ENCODE measurements at places on chromosomes 7 and 10. TPM values are rescaled to one million over a fixed set of nuclear protein-coding genes. Genes with fewer than 3 reads are reported as not detected.

- no peaks in the 10 kb centered on the region for H3K36me3 ChIP-seq
- no peak overlapping the region for H3K4me3 ChIP-seq
- H3K4me1 ChIP-seq, result no peaks in the 10 kb centered on the region
- no peak overlapping the region for H3K27ac ChIP-seq
- H3K27me3 ChIP-seq, result peaks cover 36% of the 10 kb centered on the region
- DNase-seq, result no peak
These were observed 39.3 kb upstream of the MKI67 start for GRCh38 chr10:128165536-128165935.

DNA sequence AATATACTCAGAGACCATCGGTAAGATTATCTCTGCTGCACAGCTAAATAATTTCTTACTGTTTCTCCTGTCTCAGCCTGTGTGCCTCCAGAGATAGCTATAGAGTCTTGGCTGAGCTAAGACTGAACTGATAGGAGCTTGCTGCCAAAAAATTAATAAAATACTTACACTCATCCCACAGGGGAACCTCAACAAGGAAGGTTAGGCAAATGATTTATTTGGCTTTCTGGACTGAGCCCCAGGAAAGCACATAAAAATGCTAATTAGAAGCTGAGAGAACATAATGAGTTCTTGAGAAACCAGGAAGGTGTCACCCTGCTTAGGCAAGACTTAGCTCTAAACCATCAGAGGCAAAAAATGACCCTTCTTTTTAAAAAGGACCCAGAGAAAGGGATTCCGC, 534.5 kb downstream of the TNS3 start:
- no peaks in the 10 kb centered on the region for H3K36me3 ChIP-seq
- H3K4me1 ChIP-seq, result peaks cover 38% of the 10 kb centered on the region
- H3K27ac ChIP-seq, result peak overlapping the region; percentile 12
- no peak for DNase-seq
- H3K27me3 ChIP-seq, result no peaks in the 10 kb centered on the region

- peaks cover under 1% of the 10 kb centered on the region for H3K4me1 ChIP-seq
- H3K27ac ChIP-seq, result no peak overlapping the region
- no peak overlapping the region for H3K4me3 ChIP-seq
These were observed 28.3 kb upstream of the PLPP4 start for GRCh38 chr10:120428754-120429153.

DNA sequence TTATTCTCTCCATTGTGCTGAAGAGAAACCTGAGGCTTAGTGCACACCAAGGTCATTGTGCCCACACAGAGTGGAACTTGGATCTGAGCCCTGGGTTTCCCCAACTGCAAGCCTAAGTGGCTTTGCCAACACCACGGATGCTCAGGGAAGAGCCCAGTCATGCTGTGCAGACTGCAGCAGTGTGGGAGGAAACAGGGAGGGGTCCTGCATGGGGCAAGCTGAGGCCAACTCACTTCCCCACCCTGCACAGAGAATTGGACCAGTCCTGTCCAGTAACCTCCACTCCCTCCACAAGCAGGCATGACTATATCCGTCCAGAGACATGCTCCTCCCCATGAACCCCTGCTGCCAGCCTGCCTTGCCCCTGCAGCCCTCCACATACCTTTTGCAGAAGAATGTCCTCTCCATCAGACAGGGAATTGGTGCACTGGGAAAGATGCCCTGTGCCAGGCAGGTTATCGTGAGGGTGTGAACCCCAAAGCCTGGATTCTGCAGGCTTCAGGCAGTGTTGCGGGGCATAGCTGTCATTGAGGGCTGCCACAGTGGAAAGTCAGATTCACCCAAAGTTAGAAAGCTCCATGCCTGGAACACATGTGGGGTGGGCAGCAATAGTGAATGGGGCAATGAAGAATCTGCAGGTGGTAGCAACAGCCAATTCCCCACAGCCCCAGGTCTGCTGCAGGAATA, 44.9 kb downstream of the DRGX start:
- DNase-seq, result peak; percentile 19
- H3K27ac ChIP-seq, result no peak overlapping the region
- no peak overlapping the region for H3K4me3 ChIP-seq
- H3K4me1 ChIP-seq, result no peaks in the 10 kb centered on the region

Gene SRRM3
- total RNA-seq, result 8.2 TPM

Gene FOXI2
- not detected for total RNA-seq

DNA sequence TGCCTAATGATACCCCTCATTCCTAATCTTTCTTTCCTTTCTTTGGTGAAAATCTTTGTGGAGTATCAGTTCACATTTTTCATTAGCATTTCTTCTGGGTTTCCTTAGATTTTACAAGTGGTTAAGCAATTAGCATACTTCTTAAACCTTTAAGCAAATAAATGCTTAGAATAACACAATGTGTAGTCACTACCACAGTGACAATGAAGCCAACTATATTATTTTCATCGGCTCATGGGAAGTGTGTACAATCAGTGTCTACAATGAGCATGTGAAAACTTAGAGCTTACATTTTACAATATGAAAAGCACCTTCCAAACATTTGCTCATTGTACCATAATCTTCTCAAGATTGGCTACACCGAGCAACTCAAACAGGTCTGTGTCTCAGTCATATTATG, 176.2 kb upstream of the PLXNA4 start:
- no peak overlapping the region for H3K27ac ChIP-seq
- H3K4me1 ChIP-seq, result peaks cover 4% of the 10 kb centered on the region
- peaks cover 24% of the 10 kb centered on the region for H3K27me3 ChIP-seq
- H3K4me3 ChIP-seq, result no peak overlapping the region

GRCh38 chr10:97529685-97530465, 31.2 kb downstream of the UBTD1 start:
- H3K36me3 ChIP-seq, result peaks cover 4% of the 10 kb centered on the region
- no peak for DNase-seq
- no peak overlapping the region for H3K27ac ChIP-seq
- H3K27me3 ChIP-seq, result no peaks in the 10 kb centered on the region
- H3K4me1 ChIP-seq, result no peaks in the 10 kb centered on the region

DNA sequence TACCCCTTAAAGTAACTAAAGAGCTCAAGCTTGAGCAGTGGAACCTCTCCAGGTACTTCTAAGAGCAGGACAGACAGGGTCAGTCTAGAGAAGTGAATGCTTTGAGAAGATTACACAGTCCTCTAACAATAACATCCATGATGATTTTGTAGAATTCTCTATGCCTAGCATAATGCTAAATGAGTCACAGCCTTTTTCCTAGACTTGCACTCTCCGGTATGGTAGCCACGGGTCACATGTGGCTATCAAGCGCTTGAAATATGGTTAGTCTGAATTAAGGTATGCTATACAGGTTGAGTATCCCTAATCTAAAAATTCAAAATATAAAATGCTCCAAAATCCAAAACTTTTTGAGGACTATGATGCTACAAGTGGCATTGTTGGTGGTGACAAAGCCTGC, 166.6 kb upstream of the MKLN1 start:
- no peak overlapping the region for H3K4me3 ChIP-seq
- DNase-seq, result no peak
- no peaks in the 10 kb centered on the region for H3K4me1 ChIP-seq
- H3K27ac ChIP-seq, result no peak overlapping the region
- no peaks in the 10 kb centered on the region for H3K27me3 ChIP-seq

- H3K27me3 ChIP-seq, result no peaks in the 10 kb centered on the region
- H3K36me3 ChIP-seq, result no peaks in the 10 kb centered on the region
- peaks cover 4% of the 10 kb centered on the region for H3K4me1 ChIP-seq
- no peak overlapping the region for H3K4me3 ChIP-seq
- no peak for DNase-seq
These were observed 364.7 kb upstream of the POM121L12 start for GRCh38 chr7:52670608-52671225.

- peaks cover 2% of the 10 kb centered on the region for H3K27me3 ChIP-seq
- H3K4me3 ChIP-seq, result no peak overlapping the region
- no peak for DNase-seq
- peaks cover 36% of the 10 kb centered on the region for H3K36me3 ChIP-seq
These were observed 10.4 kb upstream of the STRIP2 start for GRCh38 chr7:129423700-129424410.

- no peaks in the 10 kb centered on the region for H3K36me3 ChIP-seq
- DNase-seq, result no peak
- H3K27ac ChIP-seq, result no peak overlapping the region
- no peak overlapping the region for H3K4me3 ChIP-seq
- H3K4me1 ChIP-seq, result peaks cover 2% of the 10 kb centered on the region
- peaks cover 68% of the 10 kb centered on the region for H3K27me3 ChIP-seq
These were observed 220.2 kb downstream of the EMX2 start for GRCh38 chr10:117762819-117763172.

DNA sequence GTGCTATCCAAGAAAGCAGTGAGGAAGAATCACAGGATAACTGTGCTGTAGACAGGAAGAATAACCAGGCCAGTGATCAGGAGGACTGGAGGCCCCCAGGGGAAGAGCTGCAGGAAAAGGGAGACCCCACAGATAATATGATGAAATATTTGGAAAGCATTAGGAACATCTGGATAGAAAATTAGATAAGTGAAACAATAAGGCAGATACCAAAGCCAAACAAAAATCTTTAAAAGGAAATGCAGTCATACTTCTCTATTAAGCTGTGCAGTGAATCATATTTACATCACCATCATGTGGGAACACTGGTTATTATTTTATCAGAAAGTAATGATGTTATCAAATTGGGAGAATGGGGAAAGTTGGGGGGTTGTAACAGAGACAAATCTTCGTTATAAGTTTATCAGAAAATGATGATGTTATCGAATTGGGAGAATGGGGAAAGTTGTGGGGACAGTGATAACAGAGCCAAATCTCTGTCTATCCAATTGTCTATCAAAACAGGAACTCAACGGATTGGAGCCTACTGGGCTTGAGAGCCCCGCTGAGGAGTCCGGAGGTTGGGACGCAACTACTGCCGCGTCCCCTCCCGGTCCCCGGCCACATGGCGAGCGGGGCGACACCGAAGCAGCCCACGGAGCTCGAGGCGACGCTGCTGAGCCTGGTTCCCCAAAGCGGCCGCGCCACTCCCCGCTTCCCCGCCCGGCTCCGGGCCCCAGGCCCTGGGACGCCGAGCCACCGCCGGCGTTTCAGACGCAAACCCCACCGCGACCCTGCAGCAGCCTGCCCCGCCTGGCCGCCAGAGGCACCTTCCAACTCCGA, 14.0 kb upstream of the RALA start:
- no peak for DNase-seq
- no peaks in the 10 kb centered on the region for H3K36me3 ChIP-seq
- H3K27ac ChIP-seq, result peak overlapping the region; percentile 48
- peak overlapping the region; percentile 63 for H3K4me3 ChIP-seq

GRCh38 chr10:6958711-6959110, 378.6 kb upstream of the PRKCQ start:
- DNase-seq, result no peak
- no peaks in the 10 kb centered on the region for H3K4me1 ChIP-seq
- no peak overlapping the region for H3K4me3 ChIP-seq
- peaks cover 32% of the 10 kb centered on the region for H3K27me3 ChIP-seq
- H3K27ac ChIP-seq, result no peak overlapping the region

GRCh38 chr7:132943645-132944044, 138.2 kb downstream of the CHCHD3 start:
- no peaks in the 10 kb centered on the region for H3K4me1 ChIP-seq
- no peaks in the 10 kb centered on the region for H3K27me3 ChIP-seq
- peaks cover 2% of the 10 kb centered on the region for H3K36me3 ChIP-seq
- no peak overlapping the region for H3K4me3 ChIP-seq

Gene CYP3A5
- 9.2 TPM for total RNA-seq

DNA sequence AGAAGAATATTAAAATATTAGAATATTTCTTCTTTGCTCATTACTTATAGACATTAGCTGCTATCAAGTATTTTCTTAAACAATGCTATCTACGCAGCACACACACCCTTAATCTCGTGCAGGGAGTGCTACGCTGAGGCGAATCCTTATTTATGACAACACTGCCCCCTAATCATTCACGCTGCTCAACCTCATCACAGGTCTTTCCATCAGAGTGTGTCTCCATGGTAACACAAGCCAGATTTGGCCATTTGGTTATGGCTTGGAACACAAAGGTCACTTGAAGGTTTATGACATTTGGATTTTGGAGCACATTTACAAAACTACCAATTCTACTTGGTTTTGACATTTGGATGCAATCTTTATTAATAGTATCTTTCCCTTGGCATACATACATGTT, 45.4 kb upstream of the MYO3A start:
- H3K36me3 ChIP-seq, result no peaks in the 10 kb centered on the region
- DNase-seq, result no peak
- H3K27me3 ChIP-seq, result peaks cover 6% of the 10 kb centered on the region
- H3K4me3 ChIP-seq, result no peak overlapping the region
- H3K27ac ChIP-seq, result no peak overlapping the region
- H3K4me1 ChIP-seq, result no peaks in the 10 kb centered on the region

DNA sequence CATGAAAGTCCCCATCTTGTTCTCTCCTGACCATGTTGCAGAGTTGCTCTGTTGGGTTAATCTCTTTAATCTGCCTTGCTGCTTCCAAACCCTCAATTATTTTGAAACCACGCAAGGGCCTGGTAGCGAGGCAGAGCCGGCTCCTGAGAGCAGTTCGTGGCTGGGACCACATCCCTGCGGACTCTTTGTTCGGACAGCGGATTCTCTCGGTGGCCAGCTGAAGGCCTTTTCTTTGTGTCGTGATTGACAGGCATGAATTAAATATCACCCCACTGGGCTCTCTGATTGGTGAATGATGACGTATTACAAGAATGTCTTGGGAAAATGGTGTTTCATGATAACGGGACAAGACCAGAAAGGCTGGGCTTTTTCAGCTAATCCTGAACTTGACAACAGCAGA, 66.9 kb upstream of the ARHGAP21 start:
- no peak for DNase-seq
- no peaks in the 10 kb centered on the region for H3K4me1 ChIP-seq

DNA sequence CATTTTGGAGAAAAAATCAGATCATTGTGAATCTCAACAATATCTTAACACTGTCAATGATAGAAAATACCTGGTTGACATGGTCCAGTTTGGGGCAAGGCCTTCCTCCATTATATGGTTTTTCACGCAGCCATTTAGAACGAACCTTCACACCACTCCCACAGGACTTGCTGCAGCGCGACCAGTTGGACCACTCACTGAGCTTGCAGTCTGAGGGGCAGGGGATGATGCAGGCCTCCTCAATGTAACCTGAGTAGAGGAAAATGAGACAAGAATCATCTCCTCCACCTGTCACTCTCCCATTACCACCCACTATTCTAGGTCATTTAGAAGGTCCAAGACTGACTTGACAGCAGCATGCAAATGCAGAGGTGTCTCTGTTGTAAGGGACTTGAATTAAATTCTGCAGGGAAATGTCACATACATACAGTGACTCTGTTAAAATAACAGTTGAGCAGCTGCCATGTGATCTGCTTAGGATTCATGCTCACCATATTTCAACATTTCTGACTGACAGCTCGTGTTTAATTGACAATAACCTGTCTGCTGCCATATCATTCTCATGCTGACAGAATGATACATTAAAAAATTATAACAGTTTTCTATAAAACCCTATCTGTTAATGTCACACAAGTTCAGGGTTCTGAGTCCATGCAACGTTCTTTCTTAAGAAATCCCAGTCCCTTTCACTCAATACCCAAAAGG, 403.0 kb downstream of the THSD7A start:
- H3K36me3 ChIP-seq, result no peaks in the 10 kb centered on the region
- H3K27me3 ChIP-seq, result no peaks in the 10 kb centered on the region
- peaks cover 12% of the 10 kb centered on the region for H3K4me1 ChIP-seq
- H3K27ac ChIP-seq, result no peak overlapping the region
